ENCODE measurements at places on chromosomes 7 and 10.

GRCh38 chr7:137245890-137246289, 97.6 kb downstream of the PTN start:
- DNase-seq: no peak

DNA sequence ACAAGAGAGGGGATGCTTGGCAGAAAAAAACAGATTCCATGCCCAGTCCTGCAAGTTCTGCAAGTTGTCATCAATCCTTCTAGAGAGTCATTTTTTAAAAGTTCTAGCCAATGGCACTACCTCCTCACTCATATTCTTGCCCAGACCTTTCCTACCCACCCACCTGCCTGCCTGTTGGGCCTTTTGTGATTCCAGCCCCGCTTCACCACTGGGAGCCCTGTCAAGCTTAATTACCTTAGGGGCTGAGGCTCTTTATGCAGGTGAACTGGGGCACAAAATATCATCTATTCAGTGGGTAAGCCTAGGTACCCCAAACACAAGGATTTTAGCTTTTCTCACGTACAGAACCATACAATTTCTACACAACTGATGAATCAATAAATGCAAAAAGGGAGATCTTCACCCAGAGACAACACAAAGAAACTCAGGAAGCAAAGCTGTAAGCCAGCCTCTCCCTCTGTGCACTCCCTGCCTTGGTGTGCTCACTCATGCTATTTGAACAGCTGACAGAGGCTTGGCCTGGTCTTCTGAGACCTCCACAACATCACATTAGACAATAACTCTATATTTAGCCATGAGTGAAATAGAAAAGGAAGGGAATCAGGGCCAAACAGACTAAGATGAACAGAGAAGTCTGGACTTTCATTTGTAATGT, 222.6 kb downstream of the HTR7 start:
- no peak for DNase-seq

DNA sequence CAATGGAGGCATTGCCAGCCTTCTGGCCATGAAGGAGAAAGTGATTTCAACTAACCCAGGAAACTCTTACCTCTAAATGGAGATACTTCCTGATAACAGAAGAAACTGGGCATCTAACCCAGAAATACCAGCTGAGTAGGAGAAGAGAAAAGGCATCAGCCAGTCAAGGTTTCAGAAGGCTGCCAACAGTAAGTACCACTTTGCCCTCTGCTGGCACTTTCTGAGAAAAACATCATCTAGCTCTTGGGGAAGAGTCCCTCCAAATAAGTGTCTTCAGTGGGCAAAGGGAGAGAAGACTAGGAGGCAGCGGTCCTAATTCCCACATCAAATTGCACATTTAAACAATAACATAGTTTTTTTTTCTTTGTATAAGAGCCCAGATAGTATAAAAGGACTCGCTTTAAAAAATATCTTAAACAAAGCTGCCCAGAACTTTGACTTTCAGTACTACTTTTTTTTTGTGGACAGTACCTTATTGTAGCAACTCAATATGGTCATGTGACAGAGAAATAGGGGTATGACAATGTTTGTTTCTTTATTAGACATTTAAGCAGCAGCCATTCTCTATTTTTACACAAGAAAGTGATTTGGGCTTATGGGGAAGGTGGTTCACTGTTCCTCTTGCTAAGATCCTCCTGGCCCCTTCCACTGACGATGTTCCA, 157.3 kb downstream of the CTTNBP2 start:
- peak; percentile 92 for DNase-seq

- peak; percentile 38 for DNase-seq
These were observed 116.2 kb upstream of the LAMB4 start for GRCh38 chr7:108246227-108246837.

All from SK-MEL-5 (cell line).